ENCODE measurements at places on chromosomes 3 and 15.

GRCh38 chr3:184085389-184085852 is 11.4 kb upstream of the HTR3E start:
- DNase-seq = no peak

GRCh38 chr15:57122080-57122840 is 203.8 kb downstream of the TCF12 start:
- no peak for DNase-seq

GRCh38 chr3:56926947-56927282 is 125.2 kb upstream of the ARHGEF3 start:
- DNase-seq = no peak

- DNase-seq = no peak
Measured at GRCh38 chr3:38637906-38638305, 11.6 kb downstream of the SCN5A start.

DNA sequence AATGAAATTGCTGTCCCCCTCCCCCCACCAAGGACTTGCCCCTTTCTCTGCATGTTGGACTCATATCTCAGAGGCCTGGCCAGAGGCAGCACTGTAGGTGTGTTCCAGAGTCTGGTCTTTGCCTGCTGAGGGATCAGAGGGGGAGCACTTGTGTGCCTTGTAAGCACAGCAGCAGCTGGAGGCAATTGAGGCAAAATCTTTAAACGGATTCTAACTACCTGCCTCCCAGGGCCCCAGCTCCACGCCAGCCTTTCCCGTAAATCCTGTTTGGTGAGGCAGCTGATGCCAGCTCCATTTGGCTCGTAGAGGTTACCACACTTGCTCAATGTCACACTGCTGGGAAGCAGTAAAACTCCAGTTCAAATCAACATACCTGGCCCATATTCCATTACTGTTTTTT is 2.3 kb upstream of the IDH2 start:
- no peak for DNase-seq

DNA sequence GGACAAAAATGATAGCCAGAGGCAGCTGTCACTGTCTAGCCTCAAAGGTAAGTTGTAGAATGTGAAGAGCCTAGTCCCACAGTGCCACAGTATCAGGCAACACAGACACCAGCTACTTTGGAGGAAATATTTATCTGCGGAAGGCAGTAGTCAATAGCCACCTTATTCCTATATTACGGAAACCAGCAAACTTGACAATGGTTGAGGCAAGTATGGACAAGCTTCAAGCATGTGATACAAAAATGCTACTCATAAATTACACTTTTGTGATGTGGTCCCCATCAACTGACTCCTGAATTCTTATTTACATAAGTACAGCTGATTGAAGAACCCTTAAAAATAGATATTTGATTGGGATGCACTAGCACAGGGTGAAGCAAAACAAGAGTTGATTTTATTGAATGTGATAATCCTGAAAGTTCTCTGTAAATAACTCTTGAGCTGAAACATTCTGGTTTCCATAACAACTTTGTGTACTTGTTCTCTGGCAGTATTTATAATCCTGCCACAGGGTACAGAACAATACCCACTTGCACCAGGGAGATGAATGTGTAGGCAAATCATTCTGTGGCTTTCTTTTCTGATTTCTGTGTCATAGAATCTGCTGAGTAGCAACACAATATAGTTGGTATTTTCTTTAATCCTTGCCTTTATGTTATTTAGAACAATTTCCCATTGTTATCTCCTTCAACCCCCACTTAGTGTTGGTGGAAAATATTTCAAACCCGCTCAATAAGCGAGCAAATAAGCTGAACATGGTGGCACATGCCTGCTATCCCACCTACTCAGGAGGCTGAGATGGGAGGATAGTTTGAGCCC is at the start of gene ANKUB1:
TSS of gene ANKUB1 (minus strand) at position 103 of the 819 bp plus-strand sequence. CDS start 188 bp downstream, outside the sequence.
- no peak for DNase-seq

- no peak for DNase-seq
Measured at GRCh38 chr3:37491343-37491742, 317.0 kb upstream of the LRRFIP2 start.
